Ovary (tissue), 10 donors: ENCODE measurements at places on chromosomes 11 and 22. TPM values are rescaled to one million over a fixed set of nuclear protein-coding genes. Genes with fewer than 3 reads are reported as not detected.

FOLR3 gene
- not detected for total RNA-seq

P2RX6 gene
- total RNA-seq: 1.3 TPM

OR10A2 gene
- total RNA-seq: not detected

SHISAL1 gene
- 0.35 TPM for total RNA-seq

NPAS4 gene
- 3.3 TPM for total RNA-seq

HMOX1 gene
- 49.5 TPM for total RNA-seq

PRMT3 gene
- 13.7 TPM for total RNA-seq

APBB1 gene
- total RNA-seq: 50.1 TPM

TXN2 gene
- 80.8 TPM for total RNA-seq

FZD4 gene
- 17.9 TPM for total RNA-seq

C11orf87 gene
- not detected for total RNA-seq

RCOR2 gene
- 0.12 TPM for total RNA-seq

C22orf31 gene
- total RNA-seq: not detected

ZNF280B gene
- 1.7 TPM for total RNA-seq

MS4A15 gene
- not detected for total RNA-seq

MRGPRE gene
- total RNA-seq: not detected

APIP gene
- total RNA-seq: 27.6 TPM

ACR gene
- total RNA-seq: 0.25 TPM

APOBEC3F gene
- total RNA-seq: 9.4 TPM

PLAAT2 gene
- total RNA-seq: not detected

SPI1 gene
- total RNA-seq: 8.5 TPM

DPAGT1 gene
- total RNA-seq: 26.5 TPM

USP35 gene
- total RNA-seq: 8.0 TPM

CCDC81 gene
- 4.4 TPM for total RNA-seq

LRRC4C gene
- total RNA-seq: 1.2 TPM

DNAJB13 gene
- total RNA-seq: 2.8 TPM

FGF4 gene
- not detected for total RNA-seq

SIDT2 gene
- 40.8 TPM for total RNA-seq

SAA4 gene
- not detected for total RNA-seq

CBL gene
- total RNA-seq: 17.5 TPM

MMP27 gene
- not detected for total RNA-seq

HOATZ gene
- total RNA-seq: 30.8 TPM

TEX54 gene
- not detected for total RNA-seq

NLRP14 gene
- 0.33 TPM for total RNA-seq

ARSA gene
- total RNA-seq: 11.9 TPM

OR5I1 gene
- total RNA-seq: not detected

RAG1 gene
- 0.48 TPM for total RNA-seq

CCDC73 gene
- total RNA-seq: 0.23 TPM

SPTBN2 gene
- total RNA-seq: 26.9 TPM

OR6A2 gene
- 0.20 TPM for total RNA-seq

RIC3 gene
- 21.0 TPM for total RNA-seq

SCUBE2 gene
- total RNA-seq: 0.12 TPM

PANX2 gene
- total RNA-seq: 5.6 TPM

RASGRP2 gene
- total RNA-seq: 2.1 TPM

CLCF1 gene
- total RNA-seq: 22.9 TPM

GNG3 gene
- total RNA-seq: 0.34 TPM
